ENCODE measurements at places on chromosomes 16 and 17. TPM values are rescaled to one million over a fixed set of nuclear protein-coding genes. Genes with fewer than 3 reads are reported as not detected.

Gene WSCD1
- total RNA-seq, result 6.0 TPM

Gene PABPN1L
- not detected for total RNA-seq

Gene MT1F
- total RNA-seq, result 3.9 TPM

Gene CPNE7
- not detected for total RNA-seq

Gene TEX19
- total RNA-seq, result not detected

Gene FNDC8
- total RNA-seq, result not detected

Gene ARL5C
- total RNA-seq, result not detected

Gene ZSWIM7
- 6.5 TPM for total RNA-seq

Gene HEXIM2
- not detected for total RNA-seq

Gene CDH1
- total RNA-seq, result 1.1 TPM

Gene CDR2L
- total RNA-seq, result 26.4 TPM

Gene CCL16
- not detected for total RNA-seq

Gene TPPP3
- total RNA-seq, result 34.9 TPM

Gene ZFHX3
- total RNA-seq, result 70.1 TPM

Gene MYH2
- 11.9 TPM for total RNA-seq

Gene CETP
- total RNA-seq, result not detected

Gene ZNF785
- 10.9 TPM for total RNA-seq

Gene NPIPA2
- 12.8 TPM for total RNA-seq

Gene CBX2
- not detected for total RNA-seq

Gene SULT1A1
- total RNA-seq, result 27.2 TPM

Gene GINS2
- total RNA-seq, result 0.28 TPM

Gene AOC3
- 117 TPM for total RNA-seq

Gene HOXB9
- not detected for total RNA-seq

Gene WNK4
- total RNA-seq, result not detected

Gene KRT24
- total RNA-seq, result not detected

Gene PRSS21
- not detected for total RNA-seq

Gene PHOSPHO1
- total RNA-seq, result not detected

Gene C17orf113
- 0.21 TPM for total RNA-seq

Gene CCL17
- not detected for total RNA-seq

Gene IL4R
- total RNA-seq, result 46.2 TPM

Gene SNAI3
- not detected for total RNA-seq

Gene SOCS1
- total RNA-seq, result 22.6 TPM

Gene ALG1
- 24.1 TPM for total RNA-seq

Gene GIT1
- 24.1 TPM for total RNA-seq

Gene MEIOB
- not detected for total RNA-seq

Gene CCNF
- 0.68 TPM for total RNA-seq

Gene GPR142
- total RNA-seq, result not detected

Gene TMC7
- 0.81 TPM for total RNA-seq

Gene TAT
- total RNA-seq, result not detected

Gene GDPD1
- total RNA-seq, result 1.8 TPM

Gene IL34
- total RNA-seq, result 55.6 TPM

Gene CENPX
- 31.4 TPM for total RNA-seq

Gene TNFRSF17
- total RNA-seq, result not detected

Gene PROCA1
- total RNA-seq, result 1.1 TPM

Gene SLC9A5
- total RNA-seq, result 1.8 TPM

Gene SLC39A11
- total RNA-seq, result 12.0 TPM

Gene HOXB6
- total RNA-seq, result 4.2 TPM

Gene CDC27
- total RNA-seq, result 69.2 TPM

Gene HOXB5
- 0.56 TPM for total RNA-seq

Gene CDH3
- not detected for total RNA-seq

Gene PRR14
- 46.1 TPM for total RNA-seq

Gene HS3ST3A1
- 1.5 TPM for total RNA-seq

Gene HOXB7
- 7.2 TPM for total RNA-seq
